Stimulated activated CD4-positive, alpha-beta T cell treated with anti-CD3 and anti-CD28 coated beads, Interleukin-4, amount 100 ng/mL, for 48 hours (primary cell): ENCODE measurements at places on chromosomes 2 and 18.

- no peak for DNase-seq
These were observed 175.9 kb downstream of the DYSF start for GRCh38 chr2:71629273-71629672.

- no peak for DNase-seq
These were observed 210.5 kb downstream of the ALPK2 start for GRCh38 chr18:58418361-58418760.

- no peak for DNase-seq
These were observed 156.7 kb downstream of the SLC4A3 start for GRCh38 chr2:219784178-219784577.

- no peak for DNase-seq
These were observed 63.8 kb downstream of the PDE11A start for GRCh38 chr2:178008636-178009289.

DNA sequence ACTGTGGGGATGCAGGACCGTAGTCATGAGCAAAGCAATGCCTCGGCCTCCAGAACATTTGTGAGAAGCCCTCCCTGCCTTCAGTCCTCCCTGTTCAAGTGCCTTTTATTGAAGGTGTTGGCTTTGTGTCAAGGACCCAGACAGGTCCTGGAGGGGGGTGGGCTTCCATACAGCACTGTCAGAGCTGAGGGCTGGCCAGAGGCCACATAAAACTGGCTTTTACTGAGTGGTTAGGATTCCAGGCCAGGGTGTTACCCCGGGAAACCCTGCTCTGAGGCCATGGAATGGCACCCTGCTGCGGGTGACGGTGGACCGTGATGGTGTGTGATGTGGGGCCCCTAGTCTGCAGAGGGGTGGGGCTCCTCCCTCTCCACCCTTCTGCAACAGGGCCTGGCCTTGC is 41.6 kb downstream of the TOGARAM2 start:
- no peak for DNase-seq

GRCh38 chr2:233556881-233557736 is 9.5 kb downstream of the USP40 start:
- no peak for DNase-seq

- DNase-seq: no peak
These were observed 447.5 kb upstream of the SLC14A2 start for GRCh38 chr18:45167631-45168280.

- peak; percentile 38 for DNase-seq
These were observed 128.7 kb downstream of the LYPD6B start for GRCh38 chr2:149167001-149167780.

DNA sequence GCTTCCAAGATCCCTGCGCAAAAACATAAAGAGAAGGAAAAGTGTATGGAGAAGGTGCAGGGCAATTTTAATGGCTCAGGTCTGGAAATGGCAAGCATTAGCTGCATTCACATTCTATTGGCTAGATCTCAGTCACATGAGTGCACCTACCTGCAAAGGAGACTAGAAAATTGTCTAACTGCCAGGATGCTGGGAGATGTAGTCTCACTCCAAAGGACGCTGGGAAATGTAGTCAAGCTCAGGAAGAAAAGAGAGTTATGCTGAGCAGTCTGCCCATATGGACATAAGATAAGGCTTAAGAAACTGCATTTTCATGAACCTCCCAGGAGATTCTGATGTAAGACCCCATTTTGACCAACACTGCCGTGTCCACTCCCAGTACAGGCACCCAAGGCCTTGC is 9.5 kb upstream of the KLHL29 start:
- no peak for DNase-seq

DNA sequence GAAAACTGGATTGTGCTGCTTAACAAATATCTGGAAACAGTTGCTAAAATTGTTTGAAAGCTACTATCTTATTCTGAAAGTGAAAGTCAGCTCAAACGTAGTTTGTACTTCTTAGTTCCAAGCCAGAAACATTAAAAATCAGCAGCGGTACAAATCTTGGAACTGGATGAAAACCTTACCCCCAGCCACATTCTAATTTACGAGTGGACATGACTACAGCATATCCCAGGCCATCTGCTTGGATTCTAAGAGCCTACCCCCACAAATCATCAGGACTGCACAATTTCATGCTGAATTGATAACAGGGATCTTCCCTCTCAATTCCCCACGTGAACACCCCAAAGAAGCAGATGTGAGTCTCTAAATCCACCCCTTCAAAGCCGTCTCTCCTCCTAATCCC is 158.7 kb upstream of the NCKAP5 start:
- DNase-seq: no peak

DNA sequence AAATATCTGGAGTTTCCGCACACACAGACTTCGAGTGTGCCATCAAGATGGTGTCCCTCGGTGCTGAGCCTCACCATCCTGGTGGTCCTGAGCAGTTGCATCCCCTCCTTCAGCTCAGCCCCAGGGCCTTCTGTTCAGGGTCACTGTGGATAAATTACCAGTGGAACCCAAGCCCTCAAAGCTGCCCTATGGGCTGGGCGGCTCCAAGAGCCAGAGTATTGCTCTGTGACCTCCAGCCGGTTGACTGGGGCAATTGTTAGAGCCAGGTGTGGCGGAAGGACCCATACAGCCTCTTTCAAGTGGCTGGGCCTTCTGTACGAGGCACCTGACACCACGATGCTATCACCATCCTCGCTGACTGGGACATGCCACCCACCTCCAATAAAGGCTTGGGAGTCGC is 215.5 kb downstream of the GBX2 start:
- no peak for DNase-seq

GRCh38 chr2:173221132-173221695 is 133.5 kb upstream of the CDCA7 start:
- no peak for DNase-seq

DNA sequence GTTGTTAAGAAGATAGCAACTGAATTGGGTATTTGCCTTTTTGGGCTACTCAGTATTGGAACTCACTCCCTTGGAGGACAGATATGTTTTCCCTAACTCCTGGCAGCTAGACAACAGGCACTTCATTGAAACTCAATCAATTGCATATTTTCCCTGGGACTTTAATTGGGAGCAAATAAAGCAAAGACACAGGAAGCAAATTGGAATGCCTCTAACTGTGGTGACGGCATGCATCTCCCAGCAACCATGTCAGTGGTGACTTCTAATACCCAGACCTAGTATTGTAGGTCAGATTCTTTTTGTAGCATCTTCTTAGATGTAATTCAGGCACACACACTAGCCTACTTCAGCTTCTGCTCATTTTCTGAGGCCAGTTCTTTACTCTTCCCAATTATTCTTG is 164.2 kb upstream of the SETBP1 start:
- DNase-seq: no peak

- no peak for DNase-seq
These were observed 118.6 kb upstream of the DLGAP1 start for GRCh38 chr18:4573735-4574134.

GRCh38 chr2:47595687-47596086 is 187.3 kb upstream of the MSH6 start:
- no peak for DNase-seq

GRCh38 chr2:7052404-7052803 is 135.2 kb downstream of the RNF144A start:
- no peak for DNase-seq

DNA sequence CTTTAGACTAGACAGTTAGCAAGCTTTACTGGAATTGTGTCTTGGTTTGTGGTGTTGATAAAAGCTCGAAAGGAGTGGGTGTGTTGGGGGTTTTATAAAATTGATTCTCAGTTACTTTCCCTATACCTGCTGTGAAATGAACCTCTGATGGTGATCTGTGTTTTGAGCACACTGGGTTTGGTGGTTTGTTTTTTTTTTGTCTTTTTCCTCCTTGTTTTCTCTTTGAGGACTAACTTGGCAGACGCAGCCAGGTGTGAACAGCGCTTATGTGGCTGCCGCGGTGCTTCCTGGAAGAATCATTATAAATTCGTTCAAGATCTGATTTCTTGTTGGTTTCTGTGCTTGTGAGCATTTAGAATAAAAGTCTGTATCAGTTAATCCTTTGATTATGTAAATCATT is 28.5 kb downstream of the GRHL1 start:
- no peak for DNase-seq

DNA sequence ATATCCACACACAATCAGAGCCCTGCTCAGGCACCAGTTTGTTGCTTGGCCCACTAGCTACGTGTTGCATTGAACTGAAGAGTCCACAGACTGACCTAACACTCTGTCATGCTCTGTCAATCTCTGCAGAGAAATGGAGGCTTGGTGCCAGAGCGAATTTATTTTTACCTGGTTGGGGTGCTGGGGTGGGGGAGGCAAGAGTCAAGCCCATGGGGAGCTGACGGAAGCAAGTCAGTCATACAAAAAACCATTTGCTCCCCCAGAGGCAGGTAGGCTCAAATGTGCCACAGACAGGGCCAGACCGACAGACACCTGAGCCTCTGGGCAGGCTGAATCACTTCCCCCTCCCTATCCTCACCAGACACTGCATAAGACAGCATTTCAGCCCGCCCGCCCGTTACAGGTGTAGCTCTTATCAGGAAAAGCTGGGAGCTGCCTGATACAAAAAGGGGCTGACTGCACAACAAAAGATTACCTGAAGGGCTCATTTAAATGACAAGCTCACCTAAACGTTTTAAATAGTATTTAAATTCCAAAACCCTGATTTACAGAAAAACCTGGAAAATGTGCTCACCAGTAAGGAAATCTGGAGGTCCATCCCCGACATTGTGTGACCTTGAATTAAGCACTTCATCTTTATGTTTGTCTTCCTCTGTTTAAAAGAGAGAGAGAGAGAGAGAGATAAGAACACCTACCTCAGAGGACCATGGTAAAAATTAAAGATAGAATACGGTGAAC is 2.1 kb upstream of the PCBP1 start:
- no peak for DNase-seq

DNA sequence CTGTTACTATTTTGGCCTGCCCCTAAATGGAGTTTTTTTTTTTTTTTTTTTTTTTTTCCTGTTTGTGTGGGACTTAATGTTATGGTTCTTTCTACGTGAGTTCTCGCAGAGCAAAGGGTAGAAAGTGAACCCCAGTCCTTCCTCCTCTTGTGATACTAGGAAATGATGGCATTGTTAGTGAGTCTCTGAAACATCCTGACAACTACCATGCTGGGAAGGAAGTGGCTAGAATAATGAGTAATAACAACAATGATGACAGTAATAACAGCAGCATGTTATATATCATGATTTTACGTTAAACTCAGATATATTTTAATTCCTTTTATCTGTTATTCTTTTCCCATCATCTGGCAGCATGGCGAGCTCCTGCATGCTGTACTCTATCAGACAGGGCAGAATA is 216.2 kb upstream of the LINC00305 start:
- no peak for DNase-seq

GRCh38 chr2:127080938-127081755 is 25.8 kb downstream of the BIN1 start:
- DNase-seq: peak; percentile 44

GRCh38 chr18:35731701-35732100 is 150.2 kb downstream of the GALNT1 start:
- DNase-seq: no peak

DNA sequence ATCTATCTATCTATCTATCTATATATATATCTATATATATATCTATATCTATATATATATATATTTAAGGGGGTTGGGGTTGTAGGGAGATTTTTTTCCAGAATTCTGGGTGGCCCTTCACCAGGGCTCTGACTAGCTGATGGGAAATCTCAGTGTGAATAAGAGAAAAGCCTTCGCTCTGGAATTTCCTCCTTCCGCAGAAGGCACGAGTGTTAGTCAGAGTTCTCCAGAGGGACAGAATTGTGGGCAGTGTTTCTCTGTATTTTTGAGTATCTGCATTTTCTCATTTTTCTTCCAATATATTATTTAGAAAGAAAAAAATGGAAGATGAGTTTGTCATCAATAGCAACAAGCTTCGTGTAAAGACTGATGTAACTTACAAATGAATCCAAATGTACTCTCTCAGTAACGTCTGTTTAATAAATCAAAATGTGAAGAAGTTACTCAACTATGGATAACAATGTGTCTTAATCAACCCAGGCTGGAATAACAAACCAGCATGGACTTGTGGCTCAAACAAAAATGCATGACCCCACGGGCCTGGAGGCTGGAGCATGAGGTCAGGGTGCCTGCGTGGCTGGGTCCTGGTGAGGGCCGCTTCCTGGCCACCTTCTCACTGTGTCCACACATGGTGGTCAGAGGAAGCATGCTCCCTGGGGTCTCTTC is 10.6 kb upstream of the SNTG2 start:
- DNase-seq: no peak
